ENCODE measurements at places on chromosomes 4 and X. TPM values are rescaled to one million over a fixed set of nuclear protein-coding genes. Genes with fewer than 3 reads are reported as not detected.

Gene NLGN3
- total RNA-seq: 3.4 TPM

Gene NLRP2B
- not detected for total RNA-seq

Gene NWD2
- not detected for total RNA-seq

Gene MGAT4D
- total RNA-seq: not detected

Gene HTRA3
- total RNA-seq: not detected

DNA sequence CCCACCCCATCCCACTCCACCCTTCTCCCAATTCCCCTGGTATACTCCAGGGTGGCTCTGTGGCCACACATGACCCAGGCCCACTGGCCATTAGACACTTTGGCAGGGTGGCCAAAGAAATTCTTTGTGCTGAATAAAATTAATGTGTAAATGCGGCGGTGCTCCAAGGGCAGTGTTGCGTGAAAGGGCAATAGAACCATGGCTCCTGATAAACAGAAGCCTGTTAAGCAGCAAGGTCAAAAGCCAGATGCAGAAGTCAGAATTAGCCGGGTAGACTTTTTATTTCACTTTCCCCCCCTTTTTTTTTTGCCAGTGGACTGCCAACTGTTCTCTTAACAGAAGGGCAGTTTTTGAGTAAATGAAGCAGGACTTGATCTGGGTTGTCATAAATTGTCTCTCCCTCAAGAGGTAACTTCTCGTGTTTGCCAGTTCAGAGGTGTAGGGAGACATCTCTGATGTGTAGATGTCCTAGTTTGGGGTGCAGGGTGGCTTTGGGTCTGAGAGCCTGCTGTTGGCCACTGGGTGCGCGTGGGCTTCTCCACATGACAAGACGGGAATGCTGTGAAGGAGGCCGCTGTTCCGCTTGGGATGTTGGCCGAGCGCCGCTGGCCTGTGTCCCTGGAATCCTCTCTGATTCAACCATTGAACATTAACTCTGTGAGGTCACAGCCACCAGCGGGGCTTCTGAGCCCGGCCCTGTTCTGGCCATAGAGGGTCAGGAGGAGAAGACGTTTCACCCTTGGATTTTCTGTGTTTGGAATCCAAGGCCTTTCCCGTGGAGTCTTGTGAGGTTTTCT is 139.5 kb downstream of the TBL1X start:
- DNase-seq: no peak
- H3K27me3 ChIP-seq: no peaks in the 10 kb centered on the region
- H3K27ac ChIP-seq: no peak overlapping the region
- H3K4me1 ChIP-seq: no peaks in the 10 kb centered on the region
- no peak overlapping the region for H3K4me3 ChIP-seq
- H3K36me3 ChIP-seq: no peaks in the 10 kb centered on the region

DNA sequence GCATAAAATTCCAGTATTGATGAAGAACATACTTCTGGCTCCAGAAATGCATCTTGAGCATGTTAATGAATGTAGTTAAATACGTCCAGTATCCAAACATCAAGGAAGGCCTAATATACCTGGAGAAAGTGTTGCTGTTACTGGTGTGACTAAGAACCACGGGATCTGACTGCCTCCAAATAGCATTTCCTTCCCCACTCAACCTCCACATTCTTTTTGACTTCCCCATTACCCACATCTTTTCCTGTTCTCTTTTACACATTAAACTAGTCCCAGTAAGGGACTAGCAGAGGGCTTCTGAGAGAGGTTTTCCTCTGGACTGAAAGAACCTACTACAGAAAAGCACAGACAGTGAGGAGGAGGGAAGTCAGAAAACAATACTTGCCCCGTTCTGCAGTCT is 482.8 kb upstream of the HTR2C start:
- H3K27ac ChIP-seq: no peak overlapping the region
- DNase-seq: no peak
- H3K4me1 ChIP-seq: no peaks in the 10 kb centered on the region
- H3K36me3 ChIP-seq: no peaks in the 10 kb centered on the region
- no peaks in the 10 kb centered on the region for H3K27me3 ChIP-seq
- H3K4me3 ChIP-seq: no peak overlapping the region

DNA sequence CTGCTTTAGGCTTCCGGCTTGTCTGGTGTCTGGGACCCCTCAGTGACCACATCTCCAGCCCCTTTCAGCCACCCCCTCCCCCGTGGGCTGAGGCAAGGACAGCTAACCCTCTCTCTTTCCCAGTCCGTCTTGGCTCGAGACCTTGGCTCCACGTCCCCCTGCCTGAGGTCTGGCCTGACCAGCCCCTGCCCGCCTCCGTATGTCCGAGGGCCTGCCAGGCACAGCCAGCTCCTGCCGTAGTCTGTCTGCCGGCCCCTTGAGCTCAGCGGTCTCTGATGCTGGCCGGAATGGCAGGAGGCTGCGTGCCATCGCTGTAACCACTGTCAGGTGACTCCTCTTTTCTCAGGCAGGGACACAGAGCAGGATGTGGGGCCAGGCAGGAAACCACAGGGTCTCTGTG is 73.3 kb upstream of the LRPAP1 start:
- no peak overlapping the region for H3K4me3 ChIP-seq
- no peaks in the 10 kb centered on the region for H3K4me1 ChIP-seq

DNA sequence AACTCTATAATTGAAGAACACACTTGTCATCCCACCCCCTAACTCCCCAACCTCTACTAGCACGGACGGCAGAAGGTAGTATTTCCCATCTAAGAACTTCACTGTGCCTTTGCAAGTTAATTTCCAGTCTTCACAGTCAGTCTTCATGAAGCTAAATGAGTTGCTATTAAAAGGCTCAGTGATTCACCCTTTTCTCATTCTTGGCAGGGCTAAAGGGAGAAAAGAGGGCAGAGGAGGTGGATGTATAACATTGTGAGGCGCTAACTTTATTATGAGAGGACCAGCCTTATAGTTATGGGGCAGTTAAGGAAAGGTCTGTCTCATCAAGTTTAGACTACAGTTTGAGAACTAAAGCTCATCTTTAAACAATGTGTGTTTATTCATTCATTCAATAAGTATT is 161.0 kb upstream of the S100G start:
- H3K36me3 ChIP-seq: no peaks in the 10 kb centered on the region
- no peak overlapping the region for H3K27ac ChIP-seq
- DNase-seq: no peak
- H3K27me3 ChIP-seq: no peaks in the 10 kb centered on the region
- H3K4me1 ChIP-seq: peaks cover 3% of the 10 kb centered on the region
